GM03348 (cell line): ENCODE measurements at places on chromosomes 5 and 9.
A peak's percentile ranks its signal among the peaks of the same experiment; 100 is the strongest.

- no peak for DNase-seq
These were observed 25.0 kb upstream of the SLC9A3 start for GRCh38 chr5:549229-549628.

- DNase-seq, result peak; percentile 77
These were observed 7.5 kb downstream of the NDST1 start for GRCh38 chr5:150515446-150515845.

DNA sequence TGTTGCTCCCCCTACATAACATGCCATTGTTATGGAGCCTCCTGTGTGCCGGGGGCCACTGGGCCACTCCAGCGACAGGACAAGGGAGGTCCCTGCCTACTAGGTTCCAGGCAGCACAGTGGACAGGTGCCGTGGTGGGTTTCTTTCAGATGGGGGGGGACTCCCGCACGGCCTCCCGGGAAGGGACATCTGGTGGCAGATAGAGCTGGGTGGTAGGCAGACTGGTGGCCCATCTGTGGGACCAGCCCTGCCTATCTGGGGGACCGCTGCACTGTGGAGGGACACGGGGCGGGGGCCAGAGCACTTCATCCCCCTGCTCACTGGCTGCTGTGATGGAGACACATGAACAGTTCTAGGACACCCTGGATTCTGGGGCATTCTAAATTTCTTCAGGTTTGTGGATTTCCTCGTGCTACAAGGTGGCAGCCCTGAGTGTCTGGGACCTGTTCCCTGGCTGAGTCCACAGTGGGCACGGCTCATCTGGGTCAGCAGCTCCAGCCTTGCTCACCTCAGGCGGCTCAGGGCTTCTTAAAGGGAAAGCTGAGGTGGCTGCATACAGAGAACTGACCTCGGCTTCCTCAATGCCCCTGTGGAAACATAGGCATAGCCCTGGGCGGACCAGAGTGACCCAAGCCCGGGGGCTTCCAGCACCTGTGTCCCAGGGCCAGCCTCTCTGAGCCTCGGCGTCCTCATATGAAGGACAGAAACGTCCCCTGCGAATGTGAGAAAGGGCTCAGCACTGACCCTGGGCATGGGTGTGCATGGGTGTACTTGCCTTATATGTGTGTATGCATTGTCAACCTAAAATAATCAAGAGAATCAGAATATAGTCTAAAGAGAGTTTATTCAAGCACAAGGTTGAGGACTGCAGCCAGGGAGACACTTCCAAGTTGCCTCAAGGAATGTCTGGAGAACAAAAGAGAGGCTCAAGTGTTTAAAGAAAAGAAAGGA lies 22.5 kb downstream of the FGD3 start:
- no peak for DNase-seq

- peak; percentile 64 for DNase-seq
These were observed 2.5 kb downstream of the MGAT1 start for GRCh38 chr5:180799902-180800801.

GRCh38 chr5:114311968-114312367 lies 49.9 kb upstream of the KCNN2 start:
- DNase-seq, result no peak

GRCh38 chr5:79235634-79236361 lies at the start of gene JMY:
JMY (plus strand) TSS chr5:79236131; CDS start chr5:79236651, 520 bp downstream.
- DNase-seq, result peak; percentile 97

DNA sequence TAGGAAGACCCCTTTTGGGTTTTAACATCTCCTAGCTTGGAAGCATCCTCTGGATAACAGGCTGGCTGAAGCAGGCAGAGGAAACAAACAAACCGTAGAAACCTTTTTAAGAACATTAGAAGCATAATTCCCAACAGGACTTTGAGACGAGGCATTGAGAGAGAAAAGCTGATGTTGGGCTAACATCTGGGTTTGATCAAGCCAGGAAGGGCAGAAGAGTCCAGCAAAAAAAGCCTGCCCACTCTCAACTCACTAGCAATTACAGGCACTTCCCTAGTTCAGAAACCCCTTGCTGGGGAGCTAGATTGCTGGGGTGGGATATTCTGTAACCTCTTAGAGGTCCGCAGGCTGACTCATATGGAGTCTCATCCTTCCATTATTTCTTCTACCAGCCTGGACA lies 75.4 kb upstream of the CTNNA1 start:
- DNase-seq, result no peak

- peak; percentile 55 for DNase-seq
These were observed 183.7 kb downstream of the RGS3 start for GRCh38 chr9:113646946-113647914.

- no peak for DNase-seq
These were observed 66.0 kb upstream of the CXCL14 start for GRCh38 chr5:135644816-135645215.

- no peak for DNase-seq
These were observed 303.6 kb downstream of the PIK3R1 start for GRCh38 chr5:68519143-68519542.

DNA sequence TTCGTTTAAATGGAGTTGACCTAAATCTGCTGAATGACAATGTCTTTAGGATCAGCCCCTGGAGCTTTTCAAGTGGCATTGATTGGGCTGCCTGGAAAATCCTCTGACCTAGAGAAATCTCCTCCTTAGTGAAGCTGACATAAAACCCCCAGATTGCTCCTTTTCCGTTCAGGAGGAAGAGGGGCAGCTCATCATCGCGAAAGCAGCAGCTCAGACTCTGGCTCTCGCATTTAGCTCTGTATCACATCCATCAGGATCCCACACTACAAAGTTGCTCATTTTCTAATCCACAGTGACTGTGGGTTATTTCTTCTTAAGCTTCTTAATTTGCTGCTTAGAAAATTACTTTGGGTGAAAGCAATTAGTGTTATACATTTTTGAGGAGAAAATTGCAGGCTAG lies 373.7 kb downstream of the ENC1 start:
- no peak for DNase-seq

- DNase-seq, result no peak
These were observed 178.8 kb upstream of the NREP start for GRCh38 chr5:111935835-111936234.

DNA sequence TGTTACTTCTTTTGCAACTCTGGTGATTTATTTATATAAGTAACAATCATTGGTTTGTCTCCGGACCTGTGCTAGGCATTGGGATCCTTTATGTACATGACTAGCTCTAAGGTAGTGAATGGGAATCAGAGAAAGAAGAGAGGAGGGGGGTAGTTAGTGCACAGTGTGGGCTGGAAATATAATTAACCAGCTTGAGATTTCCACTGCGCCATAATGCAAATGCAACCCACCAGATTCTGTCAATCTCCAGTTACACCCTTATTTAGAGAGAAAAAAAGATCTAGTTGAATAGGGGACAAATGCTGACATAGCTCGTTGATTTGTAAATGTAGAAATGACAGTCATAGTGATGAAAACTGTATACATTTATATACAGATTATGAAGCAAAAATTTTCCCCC lies 342.2 kb upstream of the SLC30A5 start:
- DNase-seq, result no peak

GRCh38 chr5:4222821-4223220 lies 627.2 kb downstream of the IRX1 start:
- DNase-seq, result no peak
